ENCODE measurements at places on chromosomes 11 and 22.
A peak's percentile ranks its signal among the peaks of the same experiment; 100 is the strongest.

DNA sequence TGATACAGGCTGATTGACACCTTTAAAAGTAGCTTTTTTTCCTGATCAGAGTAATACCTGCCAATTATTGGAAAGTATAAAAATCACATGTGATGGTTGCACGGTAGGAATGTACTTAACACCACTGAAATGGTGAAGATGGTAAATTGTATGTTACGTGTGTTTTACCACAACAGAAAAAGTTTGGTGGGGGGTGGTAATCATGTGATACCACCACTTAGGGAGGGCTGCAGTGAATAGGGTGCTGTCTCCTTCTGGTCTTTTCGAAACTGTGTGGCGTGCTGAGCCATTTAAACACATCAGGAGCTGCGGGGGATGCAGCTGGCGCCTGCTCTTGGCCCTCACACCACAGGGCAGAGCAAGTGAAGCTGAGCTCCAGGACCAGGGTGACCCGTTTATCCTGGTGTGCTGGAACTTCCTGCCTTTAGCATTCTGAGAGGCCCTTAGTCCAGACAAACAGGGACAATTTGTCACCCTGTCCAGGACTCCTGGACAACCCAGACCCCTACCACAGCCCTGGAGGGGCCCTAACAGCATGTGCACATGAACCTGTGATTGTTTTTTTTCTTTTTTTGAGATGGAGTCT is 2.6 kb downstream of the SYNGR1 start:
- DNase-seq = no peak

DNA sequence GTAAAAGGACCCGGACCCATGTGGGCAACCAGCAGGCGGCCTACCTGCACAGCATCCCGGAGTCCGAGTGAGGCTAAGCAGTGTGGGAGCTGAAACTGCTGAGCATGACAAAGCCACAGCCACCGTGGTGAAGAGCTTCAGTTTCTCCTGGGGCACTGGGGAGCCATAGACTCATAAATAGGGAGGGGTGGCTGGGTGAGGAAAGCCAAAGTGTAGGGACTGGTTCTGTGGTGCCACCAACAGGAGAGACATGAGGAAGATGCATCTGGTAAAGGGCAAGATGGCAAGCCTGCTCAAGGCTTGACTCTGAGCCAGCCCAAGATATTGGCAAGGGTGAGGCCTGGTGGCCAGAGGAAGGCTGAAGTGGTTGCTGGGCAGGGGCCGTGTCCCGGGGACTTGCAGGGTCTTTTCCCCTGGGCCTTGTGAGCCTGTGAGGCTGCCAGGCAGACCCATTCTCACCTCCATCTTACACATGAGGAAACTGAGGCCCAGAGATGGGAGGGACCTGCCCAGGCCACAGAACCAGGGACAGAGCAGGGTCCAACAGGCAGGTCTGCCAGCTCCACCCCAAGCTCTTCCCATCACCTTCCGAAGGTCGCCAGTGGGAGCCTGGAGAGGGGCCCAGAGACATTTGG is 30.4 kb downstream of the CYTH4 start:
- no peak for DNase-seq

- DNase-seq = no peak
Observed at GRCh38 chr22:19776433-19777031, 16.0 kb downstream of the TBX1 start.

DNA sequence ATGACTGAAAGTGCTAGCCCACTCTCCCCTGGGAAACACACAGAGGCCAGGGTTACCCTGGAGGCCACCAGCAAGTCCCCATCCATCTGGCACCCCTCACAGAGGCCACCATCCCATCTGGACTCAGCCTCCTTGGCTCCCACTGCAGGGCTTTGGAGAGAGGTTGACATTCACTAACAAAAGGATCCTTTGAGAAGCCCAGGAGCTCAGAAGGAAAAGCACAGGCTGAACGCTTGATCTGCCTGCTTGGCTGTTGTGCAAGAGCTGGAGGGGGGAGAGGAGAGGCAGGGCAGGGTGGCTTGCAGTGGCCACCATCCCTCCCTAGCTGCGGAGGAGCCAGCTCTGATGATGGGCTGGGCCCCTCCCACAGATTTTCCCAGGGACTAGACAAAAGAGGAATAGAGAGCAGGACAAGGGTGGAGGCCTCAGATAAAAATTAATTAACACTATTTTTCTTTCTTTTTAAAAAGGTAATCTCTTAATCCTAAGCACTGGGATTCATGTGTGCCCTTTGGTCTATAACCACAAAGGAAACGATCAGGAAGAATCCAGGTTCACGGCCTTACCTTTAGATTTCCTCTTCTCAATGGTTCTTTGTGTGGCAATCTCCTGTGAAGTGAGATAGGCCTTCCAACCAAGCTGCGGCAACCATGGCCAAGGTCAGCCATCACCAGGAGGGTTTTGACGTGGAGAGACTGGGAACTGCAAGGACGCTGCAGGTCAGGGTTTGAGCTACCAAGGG is 154.7 kb downstream of the BARX2 start:
- DNase-seq = no peak

- DNase-seq = no peak
Observed at GRCh38 chr22:25760848-25761595, 19.0 kb downstream of the MYO18B start.

DNA sequence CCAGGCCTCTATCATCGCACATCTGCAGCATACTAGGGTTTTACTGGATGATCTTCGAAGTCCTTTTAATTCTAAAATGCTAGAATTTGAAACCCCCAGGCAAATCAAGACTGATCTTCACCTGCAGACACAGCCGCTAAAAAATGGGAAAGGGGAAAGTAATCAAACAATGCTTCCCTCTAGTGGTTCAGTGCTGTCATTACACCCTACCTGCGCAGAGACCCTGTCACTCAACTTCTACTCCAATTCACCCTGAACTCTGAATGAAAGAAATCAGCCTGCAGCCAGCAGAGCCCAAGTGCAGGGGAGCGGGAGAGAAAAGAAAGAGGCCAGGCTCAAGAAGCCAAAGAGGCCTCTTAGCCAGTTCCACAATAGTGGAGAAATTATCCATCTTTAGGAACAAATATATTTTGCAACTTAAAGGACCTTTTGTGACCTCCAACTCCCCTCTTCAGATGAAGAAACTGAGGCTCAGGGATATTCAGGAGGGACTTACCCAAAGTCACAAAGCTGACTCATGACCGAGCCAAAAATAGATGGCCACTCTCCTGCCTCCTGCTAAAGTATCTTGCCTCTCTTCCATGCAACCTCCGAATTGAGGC is 33.0 kb downstream of the SERGEF start:
- DNase-seq = no peak

- DNase-seq = peak; percentile 89
Observed at GRCh38 chr22:28582806-28583205, 96.8 kb downstream of the TTC28 start.
